Activated T-cell treated with anti-CD3 and anti-CD28 coated beads, Interleukin-2, amount 50 U/mL, for 48 hours (primary cell): ENCODE measurements at places on chromosomes 7 and 10.
A peak's percentile ranks its signal among the peaks of the same experiment; 100 is the strongest.

DNA sequence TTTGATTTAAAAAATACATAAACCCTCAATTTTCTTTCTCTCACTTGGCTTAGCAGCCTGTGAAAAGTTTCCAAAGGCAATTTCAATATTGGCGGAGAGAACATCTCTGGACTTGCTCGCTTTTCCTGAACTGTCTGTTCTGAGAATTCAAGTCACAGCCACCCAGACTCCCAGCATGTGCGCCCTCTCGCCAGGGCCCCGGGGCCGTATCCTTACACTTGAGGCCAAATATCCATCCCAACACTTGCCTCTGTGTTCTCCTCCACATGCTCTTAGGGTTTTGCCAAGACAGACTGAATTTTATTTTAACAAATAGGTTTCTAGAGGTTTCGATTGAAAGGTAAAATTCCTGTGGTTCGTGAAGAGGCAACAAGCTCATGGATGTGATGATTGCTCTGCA lies 111.5 kb upstream of the GPR26 start:
- DNase-seq: no peak

- DNase-seq: no peak
Measured at GRCh38 chr7:29202651-29203069, 8.1 kb downstream of the CHN2 start.

DNA sequence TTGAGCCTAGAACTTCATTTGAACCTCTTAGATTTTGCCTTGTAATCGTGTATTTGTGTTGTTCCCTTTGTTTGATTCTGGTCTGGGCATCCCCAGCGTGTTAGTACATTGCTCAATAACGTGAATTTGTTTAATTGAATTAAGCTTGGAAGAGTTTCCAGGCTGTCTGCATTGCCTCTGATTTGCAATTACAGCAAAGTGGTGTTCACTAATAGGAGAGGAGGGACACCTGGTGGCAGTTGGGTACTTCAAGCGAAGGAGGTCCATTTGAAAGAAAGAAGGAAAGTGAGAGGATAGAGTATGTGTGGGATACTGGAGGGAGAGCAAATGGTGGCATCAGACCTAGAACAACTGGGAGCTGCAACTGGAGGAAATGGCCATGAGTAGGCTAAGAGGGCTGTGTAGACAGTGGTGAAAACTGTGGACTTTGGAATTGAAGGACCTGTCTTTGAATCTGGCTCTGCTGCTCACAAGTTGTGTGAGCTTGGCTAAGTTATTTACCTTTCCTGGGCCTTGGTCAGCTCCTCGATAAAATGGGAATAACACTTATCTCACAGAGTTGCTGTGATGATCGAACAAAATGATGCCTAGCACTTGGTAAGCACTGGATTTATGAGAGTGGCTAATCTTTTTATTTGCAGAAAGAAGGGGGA lies 15.1 kb downstream of the LSMEM1 start:
- DNase-seq: peak; percentile 30

DNA sequence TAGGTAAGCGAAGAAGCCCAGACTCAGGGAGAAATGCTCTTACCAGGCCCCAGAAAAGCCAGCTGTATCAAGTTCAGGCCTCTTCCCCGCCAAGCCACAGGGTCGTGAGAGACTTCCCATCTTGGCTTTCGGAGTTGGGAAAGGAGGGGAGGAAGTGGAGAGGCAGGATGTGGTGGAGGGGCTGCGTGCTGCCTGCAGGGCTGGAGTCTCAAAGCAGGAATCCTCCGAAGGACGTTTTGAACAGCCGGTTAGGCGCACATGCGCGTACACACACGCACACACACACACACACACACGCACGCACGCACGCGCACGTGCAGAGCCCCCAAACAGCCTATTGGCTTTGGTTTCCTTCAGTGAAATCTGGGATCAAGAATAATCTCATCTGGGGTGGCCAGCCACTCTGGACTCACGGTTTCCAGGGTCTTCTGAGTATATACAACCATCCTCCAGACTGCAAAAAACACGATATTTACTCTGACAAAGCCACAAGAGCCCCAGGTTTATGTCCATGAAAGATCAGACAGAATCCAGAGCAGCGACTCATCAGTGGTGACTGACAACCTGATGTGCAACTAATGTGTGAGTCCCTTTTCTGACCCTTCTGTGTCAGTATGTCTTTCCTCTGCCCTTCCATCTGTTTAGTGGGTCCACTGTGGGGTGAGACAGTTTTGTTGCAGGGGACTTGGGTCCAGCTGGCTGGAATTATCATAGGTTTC lies 115.0 kb upstream of the ZNF438 start:
- DNase-seq: peak; percentile 41

DNA sequence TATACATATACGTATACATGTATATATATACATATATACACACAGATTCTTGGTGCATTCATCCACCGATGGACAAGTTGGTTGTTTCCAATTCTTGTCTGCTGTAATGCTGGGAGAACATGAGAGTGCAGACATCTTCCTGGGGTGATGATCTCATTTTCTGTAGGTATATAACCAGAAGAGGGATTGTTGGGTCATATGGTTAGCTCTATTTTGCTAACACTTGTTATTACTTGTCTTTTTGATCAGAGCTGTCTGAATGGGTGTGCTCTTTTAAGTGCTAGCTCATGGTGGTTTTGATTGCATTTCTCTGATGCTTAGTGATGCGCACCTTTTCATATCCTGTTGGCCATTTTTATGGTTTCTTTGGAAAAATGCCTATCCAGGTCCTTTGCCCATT lies 106.4 kb downstream of the TAX1BP1 start:
- no peak for DNase-seq

- DNase-seq: no peak
Measured at GRCh38 chr10:109892117-109892516, 31.2 kb downstream of the XPNPEP1 start.

DNA sequence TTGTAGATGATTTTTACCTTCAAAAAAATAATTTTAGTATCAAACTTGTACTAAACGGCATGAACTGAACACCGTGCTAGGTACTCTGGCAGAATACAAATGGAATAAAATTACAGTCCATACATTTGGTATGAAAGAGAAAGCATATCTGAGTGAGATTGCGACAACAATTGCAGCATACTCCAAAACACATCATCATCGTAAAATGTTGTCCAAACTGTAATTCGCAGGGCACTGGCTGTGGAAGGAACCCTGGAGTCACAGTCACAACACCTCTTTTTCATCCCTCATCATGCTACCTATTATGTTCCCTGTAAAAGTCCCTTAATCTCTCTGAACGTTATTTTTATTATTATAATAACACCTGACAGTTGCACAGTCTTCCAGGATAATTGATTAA lies 13.5 kb downstream of the CREM start:
- no peak for DNase-seq

- DNase-seq: no peak
Measured at GRCh38 chr10:30836406-30836805, 195.3 kb downstream of the ZNF438 start.

GRCh38 chr7:134855442-134855841 lies 76.0 kb downstream of the CALD1 start:
- no peak for DNase-seq

GRCh38 chr10:77552252-77552651 lies 85.4 kb downstream of the KCNMA1 start:
- DNase-seq: no peak

GRCh38 chr10:132906836-132907235 lies 35.5 kb downstream of the CFAP46 start:
- DNase-seq: no peak

DNA sequence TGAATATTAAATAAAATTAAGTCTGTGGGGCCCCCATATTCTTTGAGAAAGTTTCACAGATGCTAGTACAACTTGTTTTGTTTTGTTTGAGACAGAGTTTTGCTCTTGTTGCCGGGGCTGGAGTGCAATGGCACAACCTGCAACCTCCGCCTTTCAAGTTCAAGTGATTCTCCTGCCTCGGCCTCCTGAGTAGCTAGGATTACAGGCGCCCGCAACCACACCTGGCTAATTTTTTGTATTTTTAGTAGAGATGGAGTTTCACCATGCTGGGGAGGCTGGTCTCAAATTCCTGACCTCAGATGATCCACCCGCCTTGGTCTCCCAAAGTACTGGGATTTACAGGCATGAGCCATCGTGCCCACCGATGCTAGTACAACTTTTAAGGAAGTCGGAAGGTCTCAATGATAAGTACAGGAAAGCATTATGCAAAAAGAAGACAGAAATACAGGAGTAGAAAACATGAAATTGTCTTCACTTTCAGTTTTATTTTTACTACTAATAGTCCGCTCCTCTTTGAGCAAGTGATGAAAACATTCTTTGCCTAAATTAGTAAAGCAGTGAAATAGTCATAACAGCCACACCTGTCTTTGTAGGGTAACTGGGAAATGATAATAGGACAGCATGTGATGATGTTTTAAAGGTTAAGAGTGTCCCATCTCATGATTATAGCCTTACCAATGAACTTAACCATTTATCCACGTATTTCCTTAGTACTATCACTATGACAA lies 147.5 kb downstream of the SEMA3D start:
- DNase-seq: no peak

GRCh38 chr10:34593930-34594329 lies 221.2 kb downstream of the PARD3 start:
- no peak for DNase-seq

GRCh38 chr10:88226891-88227290 lies 356.2 kb downstream of the RNLS start:
- no peak for DNase-seq

GRCh38 chr7:99407872-99408378 lies 472 bp downstream of the PDAP1 start:
- DNase-seq: peak; percentile 61

DNA sequence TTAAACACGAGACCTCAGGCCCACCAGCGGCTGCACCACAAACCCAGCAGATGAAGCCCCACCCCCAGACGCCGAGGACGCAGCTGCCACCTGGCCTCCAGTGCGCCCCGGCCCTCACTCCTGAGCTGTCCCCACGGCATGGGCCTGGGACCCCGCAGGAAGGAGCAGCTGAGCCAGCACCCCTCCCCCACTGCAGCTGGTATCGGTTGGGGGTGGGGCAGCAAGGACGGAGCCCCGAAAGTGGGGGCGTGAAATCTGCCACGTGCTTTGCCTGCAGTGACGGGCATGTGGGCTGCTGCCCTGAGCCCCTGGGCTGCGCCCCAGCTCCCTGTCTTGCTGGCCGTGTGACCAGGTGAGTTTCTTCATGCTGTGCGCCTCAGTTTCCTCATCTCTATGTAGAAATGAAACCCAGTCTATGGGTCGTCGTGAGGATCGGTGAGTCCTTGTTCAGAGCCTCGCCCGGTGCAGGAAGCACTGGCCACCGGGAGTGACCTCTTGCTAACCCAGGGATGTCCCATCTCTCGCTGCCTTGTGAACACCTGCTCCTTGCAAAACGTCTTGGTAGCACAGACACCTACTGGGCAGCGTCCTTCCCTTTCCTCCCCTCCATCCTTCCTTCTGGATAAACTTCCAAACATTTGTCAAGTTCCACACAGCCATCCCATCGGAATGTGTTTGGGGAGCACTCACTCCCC lies 32.0 kb downstream of the CFAP46 start:
- no peak for DNase-seq

DNA sequence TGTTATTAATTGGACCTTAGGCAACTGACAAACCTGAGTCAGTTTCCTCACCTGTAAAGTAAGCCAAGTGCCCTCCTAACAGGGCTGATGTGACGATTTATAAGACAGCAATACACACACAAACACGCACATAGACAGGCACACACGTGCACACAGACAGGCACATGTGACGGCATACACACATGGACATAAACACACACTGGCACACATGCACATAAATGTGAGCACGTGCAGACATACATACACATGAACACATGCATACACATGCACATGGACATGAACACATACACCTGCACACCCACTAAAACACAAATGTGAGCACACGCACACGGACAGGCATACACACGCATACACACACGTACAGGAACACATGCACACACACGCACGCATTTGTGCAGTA lies 148.9 kb downstream of the PRKCQ start:
- no peak for DNase-seq

GRCh38 chr7:26038201-26038990 lies 113.6 kb upstream of the NFE2L3 start:
- no peak for DNase-seq

DNA sequence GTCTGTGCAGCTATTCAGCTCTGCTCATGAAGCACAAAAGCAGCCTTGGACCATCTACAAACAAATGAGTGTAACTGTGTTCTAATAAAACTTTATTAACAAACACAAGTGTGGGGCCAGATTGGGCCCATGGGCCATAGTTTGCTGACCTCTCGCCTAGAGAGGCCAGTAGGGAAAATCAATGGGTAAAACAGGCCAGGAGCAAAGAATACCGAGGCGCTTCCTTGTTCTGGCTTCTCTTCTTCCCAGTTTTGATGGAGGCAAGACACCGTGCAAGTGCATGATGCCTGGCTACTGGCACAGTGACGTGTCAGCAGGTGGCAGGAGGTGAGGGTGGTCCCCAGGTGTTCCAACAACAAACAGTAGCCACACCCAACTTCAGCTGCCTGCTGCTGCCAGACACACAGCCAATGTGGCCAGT lies 94.3 kb upstream of the SDK1 start:
- DNase-seq: no peak

- no peak for DNase-seq
Measured at GRCh38 chr7:144908324-144908723, 72.5 kb upstream of the TPK1 start.

DNA sequence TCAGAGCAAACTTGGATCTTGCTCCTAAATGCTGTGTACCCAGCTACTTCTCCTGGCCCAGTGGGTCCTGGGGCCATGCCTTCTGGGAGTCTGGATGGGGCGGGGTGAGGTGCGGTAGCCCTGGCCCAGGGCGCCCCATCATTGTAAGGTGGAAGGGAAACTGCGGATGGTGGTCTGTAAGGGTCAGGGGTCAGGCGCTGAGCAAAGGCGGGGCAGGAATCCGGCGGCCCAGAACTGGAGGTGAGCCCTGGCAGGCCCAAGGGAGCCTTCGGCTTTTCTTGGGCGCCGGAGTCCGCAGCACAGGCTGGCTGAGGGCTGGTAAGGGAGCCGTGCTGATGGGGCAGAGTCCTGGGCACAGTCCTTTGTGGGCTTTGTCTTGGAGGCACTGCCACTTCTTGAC lies 66.5 kb upstream of the CTBP2 start:
- DNase-seq: no peak

GRCh38 chr7:55903985-55904759 lies 16.9 kb downstream of the ZNF713 start:
- DNase-seq: no peak

DNA sequence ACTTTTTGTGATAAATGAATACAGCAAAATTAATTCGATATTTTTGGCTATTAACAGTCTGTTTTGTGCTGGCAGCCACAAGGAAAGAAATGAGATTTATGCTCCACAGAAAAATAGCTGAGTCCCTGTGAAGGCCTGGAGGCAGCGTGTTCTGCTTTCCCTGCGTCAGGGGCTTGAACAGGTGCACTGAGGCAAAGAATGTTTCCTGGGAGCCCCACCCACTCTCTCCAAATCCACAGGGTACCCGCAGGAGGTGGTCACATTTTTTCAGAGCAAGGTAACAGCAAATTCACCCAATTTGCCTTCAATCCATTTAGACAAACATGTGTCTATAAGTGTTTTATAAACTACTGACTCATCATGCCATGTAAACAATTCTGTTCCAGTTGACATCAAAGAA lies 308.1 kb downstream of the TCERG1L start:
- no peak for DNase-seq
